ENCODE measurements at places on chromosomes 7 and 10. TPM values are rescaled to one million over a fixed set of nuclear protein-coding genes. Genes with fewer than 3 reads are reported as not detected.

Gene DNAJC12
- 4.1 TPM for total RNA-seq

- H3K4me3 ChIP-seq = no peak overlapping the region
- peaks cover 24% of the 10 kb centered on the region for H3K36me3 ChIP-seq
- H3K27me3 ChIP-seq = no peaks in the 10 kb centered on the region
- DNase-seq = no peak
- no peaks in the 10 kb centered on the region for H3K4me1 ChIP-seq
Observed at GRCh38 chr7:149430192-149430591, 30.7 kb downstream of the ZNF777 start.

DNA sequence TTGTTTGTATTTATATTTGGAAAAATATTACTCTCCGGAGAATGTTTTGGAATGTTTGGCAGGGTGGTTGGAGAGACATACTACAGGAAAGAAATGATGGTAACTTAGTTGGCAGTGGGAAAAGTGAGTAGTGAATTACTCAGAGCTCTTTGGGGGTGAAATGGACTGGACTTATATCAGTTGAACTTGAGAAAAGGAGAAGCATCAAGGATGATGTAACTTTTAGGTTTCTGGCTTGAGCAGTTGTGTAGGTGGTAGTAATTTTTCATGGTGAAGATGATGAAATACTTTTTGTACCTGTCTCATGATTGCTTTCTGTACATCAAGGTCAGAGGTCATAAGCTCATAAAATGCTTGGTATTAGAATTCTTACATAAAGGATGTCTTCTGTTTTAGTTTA lies 617.2 kb downstream of the AUTS2 start:
- H3K27me3 ChIP-seq = no peaks in the 10 kb centered on the region
- no peak for DNase-seq
- H3K27ac ChIP-seq = no peak overlapping the region
- no peak overlapping the region for H3K4me3 ChIP-seq

DNA sequence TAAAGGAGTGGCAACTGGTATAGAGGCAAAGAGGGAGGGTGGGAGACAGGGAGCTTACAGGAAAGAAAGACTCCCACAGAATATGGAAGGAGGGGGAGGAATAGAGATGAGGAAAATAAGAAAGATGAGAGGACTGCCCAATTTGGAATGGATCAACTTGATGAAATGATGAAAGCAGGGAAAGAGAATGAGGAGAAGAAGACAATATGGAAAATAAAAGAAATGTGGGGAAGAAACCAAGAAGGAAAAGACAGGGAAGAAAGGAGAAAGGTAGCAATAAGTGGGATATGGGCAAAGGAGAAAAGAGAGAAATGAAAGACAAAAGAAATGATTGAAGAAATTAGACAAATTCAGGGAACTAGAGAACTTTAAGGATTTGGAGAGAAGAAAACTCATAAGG lies 3.0 kb downstream of the KEL start:
- H3K27me3 ChIP-seq = peaks cover 28% of the 10 kb centered on the region
- peaks cover 7% of the 10 kb centered on the region for H3K36me3 ChIP-seq

GRCh38 chr7:149884016-149884415 lies 10.2 kb downstream of the ATP6V0E2 start:
- H3K4me1 ChIP-seq = peaks cover 32% of the 10 kb centered on the region
- H3K36me3 ChIP-seq = peaks cover 3% of the 10 kb centered on the region
- no peak for DNase-seq
- no peaks in the 10 kb centered on the region for H3K27me3 ChIP-seq

GRCh38 chr10:33492701-33493345 lies 158.4 kb upstream of the NRP1 start:
- no peak overlapping the region for H3K4me3 ChIP-seq
- H3K4me1 ChIP-seq = no peaks in the 10 kb centered on the region
- no peak for DNase-seq
- no peaks in the 10 kb centered on the region for H3K27me3 ChIP-seq
- H3K36me3 ChIP-seq = no peaks in the 10 kb centered on the region

GRCh38 chr10:130761788-130762301 lies 549.7 kb downstream of the TCERG1L start:
- H3K4me3 ChIP-seq = no peak overlapping the region

Gene GIMAP6
- not detected for total RNA-seq

Gene BICC1
- 2.5 TPM for total RNA-seq

DNA sequence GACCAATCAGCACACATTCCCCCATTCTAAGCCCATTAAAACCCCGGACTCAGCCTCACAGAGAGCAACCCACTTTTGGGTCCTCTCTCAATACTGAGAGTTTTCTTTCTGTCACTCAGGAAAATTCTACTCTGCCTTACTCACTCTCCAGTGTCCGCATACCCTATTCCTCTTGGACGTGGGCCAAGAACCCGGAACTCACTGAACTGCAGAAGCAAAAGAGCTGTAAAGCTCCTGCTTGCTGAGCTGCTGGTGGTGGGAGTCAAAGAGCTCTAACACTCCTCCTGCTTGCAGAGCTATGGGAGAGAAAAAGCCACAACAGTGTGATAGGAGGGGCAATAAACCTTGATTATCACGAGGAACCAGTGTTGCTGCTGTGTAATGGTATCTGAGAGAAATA lies 386.9 kb downstream of the POM121L12 start:
- H3K27me3 ChIP-seq = no peaks in the 10 kb centered on the region
- no peak overlapping the region for H3K27ac ChIP-seq
- H3K36me3 ChIP-seq = no peaks in the 10 kb centered on the region
- no peak for DNase-seq

GRCh38 chr7:111755383-111755782 lies 193.1 kb upstream of the IMMP2L start:
- peaks cover 17% of the 10 kb centered on the region for H3K4me1 ChIP-seq
- H3K4me3 ChIP-seq = no peak overlapping the region
- DNase-seq = no peak
- H3K27me3 ChIP-seq = no peaks in the 10 kb centered on the region
- no peaks in the 10 kb centered on the region for H3K36me3 ChIP-seq
- no peak overlapping the region for H3K27ac ChIP-seq

Gene ITGA8
- total RNA-seq = 0.37 TPM

DNA sequence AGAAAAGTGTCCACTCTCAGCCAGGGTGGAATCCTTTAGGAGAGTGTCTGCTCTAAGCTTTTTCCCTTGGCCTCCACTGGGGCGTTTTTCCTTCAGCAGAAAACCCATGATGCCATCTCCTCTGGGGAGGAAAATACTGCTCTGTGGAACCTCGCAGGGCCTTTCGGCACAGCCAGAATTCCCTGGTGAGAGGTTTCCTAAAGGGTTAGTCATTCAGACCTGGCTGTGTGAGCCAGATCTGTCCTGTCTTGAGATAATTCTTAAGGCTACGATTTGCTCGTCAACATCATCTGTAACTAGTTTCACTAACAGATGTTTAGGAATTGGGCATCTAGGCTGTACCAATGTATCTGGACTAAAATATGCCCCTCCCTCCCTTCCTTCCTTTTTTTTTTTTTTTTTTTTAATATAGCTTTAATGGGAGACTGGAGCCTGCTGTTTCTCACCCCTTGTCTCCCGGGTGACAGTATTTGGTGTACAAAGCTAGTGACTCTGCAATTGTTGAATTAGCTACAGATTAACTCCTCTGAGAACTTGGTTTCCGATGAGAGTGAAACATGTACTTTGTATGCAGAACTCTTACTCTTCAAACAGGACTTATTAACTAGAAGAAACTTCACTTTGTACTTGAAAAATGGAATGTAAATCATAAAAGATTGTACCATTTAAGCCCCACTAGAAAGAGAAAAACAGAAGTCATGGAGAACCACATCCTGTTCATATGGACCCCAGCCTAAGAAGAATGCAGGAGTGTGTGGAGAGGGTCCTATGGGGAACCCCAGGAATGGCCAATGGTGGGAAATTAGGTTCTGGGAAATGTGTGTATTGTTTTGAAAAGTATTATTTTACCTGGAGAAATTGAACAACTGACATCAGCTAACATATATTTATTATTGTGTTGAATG lies 230.9 kb downstream of the CAMK1D start:
- H3K36me3 ChIP-seq = peaks cover 14% of the 10 kb centered on the region
- no peak for DNase-seq
- H3K27me3 ChIP-seq = no peaks in the 10 kb centered on the region
- H3K4me3 ChIP-seq = no peak overlapping the region
- no peaks in the 10 kb centered on the region for H3K4me1 ChIP-seq

All from neural crest cell (in vitro differentiated cells).